Hair follicular keratinocyte (primary cell): ENCODE measurements at places on chromosomes 3 and 15. TPM values are rescaled to one million over a fixed set of nuclear protein-coding genes. Genes with fewer than 3 reads are reported as not detected.

Gene BFSP2
- total RNA-seq: not detected in 2 replicates

Gene SLC6A20
- not detected in 2 replicates for total RNA-seq

Gene KIF23
- 19.3 and 69.1 TPM in 2 replicates for total RNA-seq

Gene AGBL1
- not detected in 2 replicates for total RNA-seq

Gene TRH
- not detected in 2 replicates for total RNA-seq

Gene CD47
- 60.7 and 78.9 TPM in 2 replicates for total RNA-seq

Gene RETNLB
- not detected in 2 replicates for total RNA-seq

Gene MESP2
- total RNA-seq: 1.4 and 1.7 TPM in 2 replicates

Gene CCR8
- total RNA-seq: not detected in 2 replicates

Gene MYO1E
- 141 and 162 TPM in 2 replicates for total RNA-seq

Gene STRA6
- not detected in 2 replicates for total RNA-seq

Gene TMEM42
- 28.5 and 34.2 TPM in 2 replicates for total RNA-seq

Gene CERS3
- 10.7 and 15.1 TPM in 2 replicates for total RNA-seq

Gene COL6A5
- total RNA-seq: not detected in 2 replicates

Gene NAA80
- 16.7 and 30.1 TPM in 2 replicates for total RNA-seq

Gene PGBD4
- total RNA-seq: 0.46 and 0.47 TPM in 2 replicates

Gene HYAL3
- 11.6 TPM in 2 replicates for total RNA-seq

Gene CLDN16
- total RNA-seq: not detected in 2 replicates

Gene PLXNA1
- total RNA-seq: 70.2 and 100 TPM in 2 replicates

Gene CCDC39
- total RNA-seq: 0.04 TPM in 1 of 2 replicates, not detected in the other

Gene ACVR2B
- 1.1 and 3.2 TPM in 2 replicates for total RNA-seq

Gene PLEKHO2
- total RNA-seq: 5.9 and 6.2 TPM in 2 replicates

Gene SQOR
- total RNA-seq: 159 and 198 TPM in 2 replicates

Gene ZNF106
- 19.3 and 25.7 TPM in 2 replicates for total RNA-seq

Gene NME9
- not detected in 2 replicates for total RNA-seq

Gene CNTN4
- not detected in 2 replicates for total RNA-seq
